ENCODE measurements at places on chromosomes 16 and 17.
A peak's percentile ranks its signal among the peaks of the same experiment; 100 is the strongest.

- peaks cover 13% of the 10 kb centered on the region for H3K36me3 ChIP-seq
- ATAC-seq = no peak
- H3K27ac ChIP-seq = peak overlapping the region; percentile 31
Measured at GRCh38 chr16:4640572-4641305, 16.1 kb downstream of the MGRN1 start.

DNA sequence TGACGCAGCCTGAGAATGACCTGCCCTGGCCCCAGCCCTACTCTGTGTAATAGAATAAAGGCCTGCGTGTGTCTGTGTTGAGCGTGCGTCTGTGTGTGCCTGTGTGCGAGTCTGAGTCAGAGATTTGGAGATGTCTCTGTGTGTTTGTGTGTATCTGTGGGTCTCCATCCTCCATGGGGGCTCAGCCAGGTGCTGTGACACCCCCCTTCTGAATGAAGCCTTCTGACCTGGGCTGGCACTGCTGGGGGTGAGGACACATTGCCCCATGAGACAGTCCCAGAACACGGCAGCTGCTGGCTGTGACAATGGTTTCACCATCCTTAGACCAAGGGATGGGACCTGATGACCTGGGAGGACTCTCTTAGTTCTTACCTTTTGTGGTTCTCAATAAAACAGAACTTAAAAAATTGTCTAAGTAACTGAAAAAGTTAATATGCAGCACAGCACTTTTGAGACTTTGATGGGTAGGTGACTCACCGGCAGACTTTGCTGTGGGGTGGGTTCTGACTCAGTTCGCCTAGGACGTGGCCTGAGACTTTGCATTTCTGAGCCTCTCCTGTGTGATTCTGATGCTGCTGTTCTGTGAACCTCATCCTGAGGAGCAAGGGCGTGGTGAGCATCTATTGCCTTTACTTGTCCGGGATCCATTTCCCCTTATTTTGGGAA is 5.7 kb downstream of the LAT start:
- no peak overlapping the region for H3K27ac ChIP-seq
- no peaks in the 10 kb centered on the region for H3K27me3 ChIP-seq
- H3K4me1 ChIP-seq = peaks cover 4% of the 10 kb centered on the region
- ATAC-seq = no peak

DNA sequence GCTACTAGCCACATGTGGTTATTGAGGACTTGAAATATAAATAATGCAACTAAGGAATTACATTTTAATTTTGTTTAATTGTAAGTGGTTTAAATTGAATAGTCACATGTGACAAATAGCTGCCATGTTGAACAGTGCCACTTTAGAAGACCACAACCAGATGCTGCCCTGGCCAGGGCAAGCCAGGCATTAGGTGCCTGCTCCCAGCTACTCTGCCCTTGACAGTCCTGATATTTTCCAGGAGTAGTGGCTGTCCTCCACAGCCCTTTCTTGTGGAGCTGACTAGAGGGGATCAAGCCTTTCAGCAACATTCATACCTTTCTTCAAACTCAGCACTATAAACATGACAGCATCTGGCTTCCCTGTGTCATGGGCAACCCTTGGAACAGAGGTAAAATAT is 31.0 kb downstream of the TMEM100 start:
- no peak overlapping the region for H3K4me3 ChIP-seq
- peaks cover 2% of the 10 kb centered on the region for H3K27me3 ChIP-seq
- no peaks in the 10 kb centered on the region for H3K4me1 ChIP-seq

GRCh38 chr17:48054238-48055185 is 6.4 kb downstream of the NFE2L1 start:
- peaks cover 69% of the 10 kb centered on the region for H3K36me3 ChIP-seq
- H3K4me1 ChIP-seq = peaks cover 80% of the 10 kb centered on the region
- peak overlapping the region; percentile 90 for H3K27ac ChIP-seq
- H3K27me3 ChIP-seq = no peaks in the 10 kb centered on the region
- peak overlapping the region; percentile 48 for H3K4me3 ChIP-seq

GRCh38 chr17:76840884-76841775 is 27.1 kb upstream of the MGAT5B start:
- no peak overlapping the region for H3K27ac ChIP-seq
- H3K4me1 ChIP-seq = peaks cover 35% of the 10 kb centered on the region
- H3K36me3 ChIP-seq = no peaks in the 10 kb centered on the region
- H3K4me3 ChIP-seq = no peak overlapping the region
- ATAC-seq = no peak
- H3K27me3 ChIP-seq = peaks cover 65% of the 10 kb centered on the region

- ATAC-seq = no peak
- H3K27ac ChIP-seq = no peak overlapping the region
- H3K36me3 ChIP-seq = peaks cover 4% of the 10 kb centered on the region
- H3K27me3 ChIP-seq = no peaks in the 10 kb centered on the region
Measured at GRCh38 chr17:80591788-80592187, 47.1 kb downstream of the RPTOR start.

DNA sequence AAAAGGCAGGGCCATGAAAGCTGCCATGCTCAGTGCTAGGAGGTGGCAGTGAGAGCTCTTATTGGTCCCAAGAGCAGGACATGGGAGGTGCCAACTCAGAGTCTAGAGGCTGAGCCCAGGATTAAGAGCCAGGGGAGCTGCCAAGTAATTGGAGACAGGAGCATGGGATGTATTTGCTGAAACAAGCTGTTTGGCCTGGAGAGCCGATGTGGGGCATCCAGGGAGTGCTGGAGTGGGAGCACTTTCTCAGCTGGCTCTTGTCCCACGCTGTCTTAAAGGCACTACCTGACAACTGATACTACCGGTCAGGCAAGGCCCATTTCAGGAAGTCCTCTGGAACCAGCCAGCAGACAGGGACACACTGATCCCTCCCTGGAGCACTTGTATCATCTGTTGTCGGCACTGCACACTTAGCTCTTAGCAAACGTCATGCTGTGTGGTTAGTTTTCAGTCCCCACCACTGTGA is 19.3 kb downstream of the ANKFN1 start:
- H3K27me3 ChIP-seq = no peaks in the 10 kb centered on the region
- no peak for ATAC-seq
- no peak overlapping the region for H3K27ac ChIP-seq
- H3K4me3 ChIP-seq = no peak overlapping the region

GRCh38 chr17:57283203-57283971 is 27.1 kb downstream of the MSI2 start:
- no peak for ATAC-seq
- peaks cover 53% of the 10 kb centered on the region for H3K4me1 ChIP-seq
- H3K27ac ChIP-seq = no peak overlapping the region
- H3K4me3 ChIP-seq = no peak overlapping the region
- no peaks in the 10 kb centered on the region for H3K27me3 ChIP-seq

DNA sequence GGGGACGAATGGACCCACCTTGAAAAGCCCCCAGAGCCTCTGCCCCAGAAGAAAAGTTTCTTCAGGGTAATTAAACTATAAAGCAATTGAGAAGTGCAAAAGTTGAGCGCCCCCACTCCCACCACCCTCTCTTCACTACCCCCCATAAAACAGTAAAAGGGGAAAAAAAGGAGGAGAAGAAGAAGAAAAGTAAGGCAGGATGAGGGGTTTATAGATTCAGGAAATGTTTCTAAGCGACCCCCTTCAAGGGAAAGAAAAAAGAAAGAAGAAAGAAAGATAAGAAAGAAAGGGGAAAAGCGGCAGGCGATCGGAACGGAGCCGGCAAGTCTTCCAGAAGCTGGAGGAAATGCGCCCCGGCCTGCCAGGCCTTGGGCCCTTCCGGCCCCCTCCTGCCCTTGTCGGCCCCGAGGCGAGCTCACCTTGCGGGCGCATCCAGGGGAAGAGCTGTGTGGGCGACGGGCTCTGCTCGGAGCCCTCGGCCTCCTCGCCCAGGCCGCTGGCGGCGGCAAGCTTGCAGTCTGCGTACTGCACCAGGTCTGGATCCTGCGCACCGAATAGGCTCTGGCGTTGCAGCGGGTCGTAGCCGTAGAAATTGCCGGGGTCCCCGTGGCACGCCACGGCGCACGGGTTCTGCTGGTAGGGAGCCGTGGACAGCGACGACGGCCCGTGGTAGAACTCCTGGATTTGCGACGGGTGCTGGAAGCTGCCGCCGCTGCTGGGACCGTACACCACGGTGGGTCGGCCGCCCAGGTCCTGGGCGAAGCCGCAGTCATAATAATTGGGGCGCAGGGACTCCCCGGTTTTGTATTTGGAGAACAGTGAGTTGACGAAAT is 1.0 kb downstream of the HOXB8 start:
- no peaks in the 10 kb centered on the region for H3K36me3 ChIP-seq
- no peak for ATAC-seq
- peak overlapping the region; percentile 33 for H3K27ac ChIP-seq
- H3K27me3 ChIP-seq = peaks cover 98% of the 10 kb centered on the region
- peaks cover 68% of the 10 kb centered on the region for H3K4me1 ChIP-seq
- peak overlapping the region; percentile 19 for H3K4me3 ChIP-seq

GRCh38 chr17:6473128-6473767 is 29.0 kb downstream of the PIMREG start:
- no peak overlapping the region for H3K4me3 ChIP-seq
- H3K4me1 ChIP-seq = peaks cover 6% of the 10 kb centered on the region
- H3K36me3 ChIP-seq = no peaks in the 10 kb centered on the region

- H3K4me1 ChIP-seq = peaks cover 10% of the 10 kb centered on the region
- H3K27ac ChIP-seq = no peak overlapping the region
- H3K36me3 ChIP-seq = no peaks in the 10 kb centered on the region
Measured at GRCh38 chr17:46977750-46978488, 1.1 kb downstream of the RPRML start.

- H3K27ac ChIP-seq = no peak overlapping the region
- H3K4me3 ChIP-seq = no peak overlapping the region
- no peak for ATAC-seq
- no peaks in the 10 kb centered on the region for H3K4me1 ChIP-seq
- H3K27me3 ChIP-seq = no peaks in the 10 kb centered on the region
- peaks cover 43% of the 10 kb centered on the region for H3K36me3 ChIP-seq
Measured at GRCh38 chr17:30869005-30869404, 37.0 kb downstream of the TEFM start.

GRCh38 chr17:70968302-70968701 is 799.0 kb downstream of the KCNJ2 start:
- H3K36me3 ChIP-seq = no peaks in the 10 kb centered on the region
- H3K27ac ChIP-seq = no peak overlapping the region
- H3K4me3 ChIP-seq = no peak overlapping the region
- no peak for ATAC-seq
- no peaks in the 10 kb centered on the region for H3K4me1 ChIP-seq

DNA sequence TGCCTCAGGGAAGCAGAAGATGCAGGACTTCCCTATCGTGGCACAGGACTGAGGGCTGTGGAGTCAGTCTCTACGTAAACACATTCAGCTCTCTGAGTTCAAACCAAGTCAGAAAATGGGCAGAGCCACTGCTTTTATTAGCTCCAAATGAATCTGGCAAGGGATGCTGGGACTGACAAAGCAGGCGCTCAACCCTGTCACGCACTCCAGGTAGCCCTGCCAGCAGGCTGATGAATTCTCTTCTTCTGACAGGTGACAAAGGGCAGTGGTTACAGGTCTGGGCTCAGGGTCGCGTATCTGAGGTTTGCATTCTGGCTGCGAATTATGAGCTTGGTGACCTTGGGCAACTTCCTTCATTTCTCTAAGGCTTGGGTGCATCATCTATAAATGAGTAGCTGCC is 9.4 kb downstream of the RPH3AL start:
- peaks cover 12% of the 10 kb centered on the region for H3K27me3 ChIP-seq
- no peak overlapping the region for H3K4me3 ChIP-seq
- ATAC-seq = no peak
- peaks cover 1% of the 10 kb centered on the region for H3K4me1 ChIP-seq
- H3K36me3 ChIP-seq = peaks cover 12% of the 10 kb centered on the region
- no peak overlapping the region for H3K27ac ChIP-seq
